ENCODE measurements at places on chromosomes 12 and 14. TPM values are rescaled to one million over a fixed set of nuclear protein-coding genes. Genes with fewer than 3 reads are reported as not detected.

- DNase-seq, result no peak
Observed at GRCh38 chr12:56581418-56582145, 48.5 kb downstream of the BAZ2A start.

DNA sequence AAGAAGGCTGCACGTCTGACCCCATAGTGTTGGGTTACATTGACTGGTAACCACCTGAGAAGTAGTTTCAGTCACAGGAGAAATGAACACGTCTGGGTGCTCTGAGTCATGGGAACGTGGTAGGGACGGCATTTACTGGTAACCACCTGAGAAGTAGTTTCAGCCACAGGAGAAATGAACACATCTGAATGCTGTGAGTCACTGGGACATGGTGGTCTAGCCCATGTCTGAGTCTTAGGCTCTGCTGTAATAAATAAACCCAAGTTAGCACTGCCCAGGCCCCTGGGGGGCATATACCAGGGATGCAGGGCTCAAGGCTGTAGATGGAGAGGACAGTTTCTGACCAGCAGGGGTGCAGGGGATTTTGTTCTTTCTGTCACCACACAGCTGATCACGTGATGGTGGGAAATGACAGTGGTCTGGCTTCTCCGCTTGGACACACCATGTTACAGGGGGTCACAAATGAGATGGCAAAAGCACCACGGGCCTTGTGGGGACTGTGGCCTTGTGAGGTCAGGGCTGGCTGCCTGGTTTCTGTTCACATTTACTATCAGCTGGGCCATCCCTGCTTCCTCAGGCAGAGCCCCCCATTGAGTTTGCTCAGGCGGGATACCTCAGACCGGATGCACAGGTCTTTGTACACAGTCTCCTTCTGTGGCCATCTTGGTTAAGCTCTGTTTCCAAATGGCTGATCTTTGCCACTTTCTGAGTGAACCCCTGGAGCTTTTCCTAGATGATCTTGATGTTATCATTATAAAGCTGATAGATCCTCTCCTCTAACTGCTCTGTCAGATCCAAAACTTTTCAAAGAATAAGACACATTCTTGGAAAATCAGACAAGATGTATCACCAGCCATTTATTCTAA, 9.8 kb upstream of the C12orf42 start:
- DNase-seq, result no peak

DNA sequence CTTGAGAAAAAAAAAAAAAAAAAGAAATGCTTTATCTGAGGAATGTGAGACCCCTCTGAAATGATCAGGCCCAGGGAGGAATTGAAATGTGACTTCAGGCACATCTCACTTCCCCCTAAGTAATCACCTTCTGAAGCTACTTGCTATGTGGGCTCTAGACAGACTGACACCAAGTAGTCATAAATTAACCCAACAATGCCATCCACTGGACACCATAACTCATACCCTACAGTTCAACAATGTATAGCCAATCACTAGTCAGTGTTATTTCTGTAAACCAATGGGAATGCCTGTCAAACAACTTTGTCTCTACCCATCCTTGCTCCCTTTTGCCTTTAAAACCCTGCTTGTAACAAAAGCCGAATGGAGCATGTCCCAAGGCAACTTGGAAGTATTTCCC, 182.7 kb upstream of the TMPO start:
- DNase-seq, result no peak

GRCh38 chr14:57960946-57961785, 95.3 kb upstream of the SLC35F4 start:
- no peak for DNase-seq

DNA sequence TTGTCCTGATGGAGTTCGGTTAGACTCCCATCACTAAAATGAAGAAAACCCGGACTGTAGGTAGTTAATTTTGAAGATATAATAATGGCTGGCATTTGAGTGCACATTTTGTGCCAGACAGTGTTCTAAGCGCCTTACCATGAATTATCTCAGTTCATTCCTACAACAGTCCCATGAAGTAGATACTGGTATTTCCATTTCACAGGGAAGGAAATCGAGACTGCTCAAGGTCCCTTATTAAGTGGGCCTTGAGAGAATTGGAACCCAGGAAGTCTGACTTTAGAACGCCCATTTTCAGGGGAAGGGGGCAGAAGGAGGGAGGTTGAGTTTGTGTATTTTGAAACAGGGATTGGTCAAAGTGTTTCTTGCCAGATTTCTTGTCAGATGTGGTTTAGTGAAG, 855 bp downstream of the MNAT1 start:
- no peak for DNase-seq

- no peak for DNase-seq
Observed at GRCh38 chr12:115251727-115252126, 567.8 kb upstream of the TBX3 start.

DNA sequence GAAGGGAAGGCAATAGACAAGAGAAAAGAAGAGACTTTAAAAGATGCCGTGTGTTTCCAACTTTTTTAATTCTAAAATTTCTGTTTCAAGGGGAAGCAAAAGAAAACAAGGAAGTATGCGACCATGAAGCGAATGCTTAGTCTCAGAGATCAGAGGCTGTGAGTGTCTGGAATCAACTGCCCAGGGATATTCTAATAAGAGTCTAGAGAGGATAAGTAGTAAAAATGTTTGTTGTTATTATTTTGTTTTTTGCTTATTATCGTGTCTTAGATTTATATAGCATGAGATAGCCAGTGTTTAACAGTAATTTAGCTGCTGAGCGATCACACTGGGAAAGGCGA, 421 bp downstream of the FCF1 start:
- no peak for DNase-seq

GRCh38 chr12:43858096-43858495, 22.2 kb downstream of the TMEM117 start:
- DNase-seq, result no peak

GRCh38 chr14:74425525-74426201, 347 bp downstream of the SYNDIG1L start:
- no peak for DNase-seq

DNA sequence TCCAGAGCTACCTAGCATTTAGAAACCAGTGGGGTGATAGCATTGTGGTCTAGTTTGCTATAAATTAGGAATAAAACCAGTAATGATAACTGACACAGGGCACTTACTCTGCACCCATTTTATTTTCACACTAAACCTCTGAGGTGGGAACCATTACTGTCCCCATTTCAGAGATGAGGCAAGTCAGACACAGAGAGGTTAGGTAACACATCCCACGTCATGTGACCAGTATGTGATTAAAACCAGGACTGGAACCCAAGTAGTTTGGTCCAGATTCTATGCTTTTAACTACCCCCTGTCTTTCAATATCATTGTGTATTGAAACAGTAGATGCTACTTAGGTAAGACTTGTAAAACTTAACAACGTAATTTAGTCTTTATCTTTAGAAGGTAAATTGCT, 110.2 kb downstream of the PLXNC1 start:
- DNase-seq, result no peak

- DNase-seq, result no peak
Observed at GRCh38 chr12:21718944-21719650, 55.4 kb downstream of the KCNJ8 start.

- no peak for DNase-seq
Observed at GRCh38 chr12:79710707-79711483, 20.1 kb upstream of the PAWR start.

- DNase-seq, result no peak
Observed at GRCh38 chr14:28375295-28375694, 391.3 kb upstream of the FOXG1 start.

GRCh38 chr14:77458249-77458950, 507 bp downstream of the AHSA1 start:
- no peak for DNase-seq

DNA sequence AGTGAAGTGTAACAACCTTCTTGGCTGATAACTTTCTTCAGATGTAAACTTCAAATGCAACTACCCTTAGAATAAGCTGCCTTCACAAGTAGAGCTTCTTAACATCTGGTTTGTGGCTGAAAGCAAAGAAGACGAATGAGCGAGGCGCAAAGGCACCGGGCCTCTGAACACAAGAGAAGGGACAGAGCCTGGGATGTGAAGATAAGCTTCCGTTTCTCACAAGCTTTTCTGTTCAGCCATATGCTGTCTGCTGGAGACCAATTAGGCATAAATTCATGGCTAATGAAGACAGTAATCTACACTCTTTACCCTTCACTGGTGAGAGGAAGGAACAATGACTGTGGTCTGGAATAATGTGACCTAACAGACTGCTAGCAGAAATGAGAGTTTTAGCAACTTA, 195.2 kb downstream of the ATXN7L3B start:
- no peak for DNase-seq

DNA sequence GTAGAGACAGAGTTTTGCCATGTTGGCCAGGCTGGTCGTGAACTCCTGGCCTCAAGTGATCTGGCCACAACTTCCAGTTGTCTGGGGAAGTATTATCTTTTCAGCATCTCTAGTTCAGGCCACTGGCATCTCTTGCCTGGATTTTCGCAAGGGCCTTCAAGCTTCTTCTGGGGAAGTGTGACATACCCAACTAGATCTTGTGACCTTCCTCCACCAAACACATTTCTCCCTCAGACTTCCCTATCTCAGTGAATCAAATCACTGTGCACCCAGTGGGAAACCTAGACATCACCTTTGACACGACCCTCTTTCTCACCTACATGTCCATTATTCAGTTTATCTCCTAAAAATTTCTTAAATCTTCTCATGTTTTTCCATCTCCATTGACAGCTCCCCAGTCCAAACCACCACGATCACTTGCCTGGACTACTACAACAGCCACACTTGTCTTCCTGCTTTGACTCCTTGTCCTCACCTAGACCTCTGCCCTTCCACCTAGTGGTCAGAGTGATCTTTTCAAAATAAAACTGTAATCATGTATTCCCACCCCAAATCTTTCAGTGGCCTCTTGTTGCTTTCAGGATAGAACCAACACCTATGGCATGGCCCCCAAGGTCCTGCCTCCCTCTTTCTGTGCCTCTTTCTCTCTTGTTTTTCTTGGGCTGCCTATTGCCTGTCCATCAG, 3.3 kb downstream of the EEF1AKMT3 start:
- DNase-seq, result no peak

- DNase-seq, result no peak
Observed at GRCh38 chr12:113467502-113468364, 3.9 kb downstream of the LHX5 start.

DNA sequence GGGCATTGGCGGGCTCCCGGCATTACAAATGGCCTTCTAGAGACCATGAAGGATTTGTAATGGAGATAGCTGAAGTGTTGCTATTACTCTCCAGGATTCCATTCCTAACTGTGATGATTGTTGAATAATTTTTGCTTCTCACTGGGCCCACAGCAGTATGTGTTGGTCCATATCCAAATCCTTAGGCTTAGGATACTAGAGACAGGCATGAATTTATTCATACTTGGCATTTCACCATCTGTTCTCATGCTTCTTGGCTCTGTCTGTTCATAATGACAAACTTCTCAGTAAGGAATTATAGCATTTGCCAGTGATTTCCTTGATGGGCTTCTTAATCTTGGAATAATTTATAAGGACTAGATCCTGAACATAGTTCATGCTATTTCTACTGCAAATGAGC, 832.9 kb downstream of the C12orf50 start:
- DNase-seq, result no peak

GRCh38 chr14:67986131-67986841, 166.7 kb downstream of the RAD51B start:
- no peak for DNase-seq

GRCh38 chr12:124433879-124434278, 133.5 kb downstream of the NCOR2 start:
- no peak for DNase-seq

GRCh38 chr12:87274594-87275245, 754.5 kb downstream of the C12orf50 start:
- no peak for DNase-seq

- no peak for DNase-seq
Observed at GRCh38 chr14:98234208-98234607, 1037.8 kb downstream of the BCL11B start.

- DNase-seq, result no peak
Observed at GRCh38 chr14:22973217-22974032, 8.9 kb downstream of the AJUBA start.

- DNase-seq, result no peak
Observed at GRCh38 chr14:69363055-69363454, 35.0 kb downstream of the ERH start.

- DNase-seq, result no peak
Observed at GRCh38 chr14:39467889-39468524, 35.8 kb upstream of the FBXO33 start.

DNA sequence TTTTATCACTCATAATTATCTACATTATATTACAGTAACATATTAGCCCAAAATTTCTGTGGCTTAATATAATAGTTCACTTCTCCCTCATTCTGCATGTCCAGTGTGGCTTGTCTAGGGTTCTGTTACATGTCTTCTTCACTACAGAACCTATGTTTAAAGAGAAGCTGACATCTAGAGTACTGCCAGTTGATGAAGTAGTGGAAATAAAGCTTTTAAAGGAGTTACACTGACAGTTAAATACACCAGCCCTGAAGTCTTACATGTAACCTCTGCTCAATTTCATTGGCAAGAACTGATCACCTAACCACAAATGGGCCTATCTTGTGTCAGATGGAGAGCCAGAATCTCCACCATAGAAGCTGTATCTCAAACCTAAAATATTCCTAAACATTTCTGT, 32.9 kb downstream of the RPS6KA5 start:
- DNase-seq, result no peak

DNA sequence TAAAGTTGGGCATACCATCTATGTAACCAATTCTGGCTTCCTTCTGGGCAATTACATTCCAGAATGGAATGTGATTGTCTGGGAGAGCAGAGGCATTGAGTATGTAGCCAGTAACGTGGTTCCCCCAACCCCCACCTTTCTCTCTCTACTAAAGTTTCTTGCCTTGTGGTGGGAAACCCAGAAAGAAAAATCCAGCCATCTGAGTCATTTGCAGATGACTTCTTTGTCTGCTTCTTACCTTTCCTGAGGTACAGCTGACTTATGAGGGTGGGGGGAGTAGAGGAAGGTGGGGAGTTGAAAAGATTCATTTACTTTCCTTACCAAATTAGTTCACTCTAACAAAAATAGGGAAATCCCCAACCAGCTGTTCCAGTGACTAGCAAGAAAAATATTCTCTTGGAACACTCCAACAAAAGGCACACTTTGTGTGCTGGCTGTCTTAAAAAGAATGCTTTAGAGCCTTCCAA, 112.1 kb upstream of the FRMD6 start:
- DNase-seq, result no peak

GRCh38 chr12:121996945-121997612, 24.6 kb upstream of the BCL7A start:
- no peak for DNase-seq

The CGRRF1 gene
- polyA plus RNA-seq, result 27.7 TPM

The SLC17A8 gene
- polyA plus RNA-seq, result 0.24 TPM

The CCDC197 gene
- polyA plus RNA-seq, result not detected

The NID2 gene
- 94.5 TPM for polyA plus RNA-seq

The IL31 gene
- not detected for polyA plus RNA-seq

The POTEG gene
- polyA plus RNA-seq, result not detected

The INSM2 gene
- not detected for polyA plus RNA-seq

The PPM1H gene
- polyA plus RNA-seq, result 27.1 TPM

The SIX6 gene
- polyA plus RNA-seq, result not detected

The SLCO1C1 gene
- polyA plus RNA-seq, result 1.4 TPM

The SDR39U1 gene
- 49.6 TPM for polyA plus RNA-seq

The STXBP6 gene
- polyA plus RNA-seq, result 6.8 TPM

The CCDC196 gene
- 0.22 TPM for polyA plus RNA-seq

The RPS6KL1 gene
- polyA plus RNA-seq, result 1.7 TPM
